Activated CD8-positive, alpha-beta T cell treated with anti-CD3 and anti-CD28 coated beads for 36 hours (primary cell): ENCODE measurements at places on chromosomes 12 and 14.

- H3K36me3 ChIP-seq = no peaks in the 10 kb centered on the region
- H3K27me3 ChIP-seq = peaks cover 7% of the 10 kb centered on the region
- H3K27ac ChIP-seq = no peak overlapping the region
Measured at GRCh38 chr12:119158402-119158801, 20.3 kb upstream of the HSPB8 start.

DNA sequence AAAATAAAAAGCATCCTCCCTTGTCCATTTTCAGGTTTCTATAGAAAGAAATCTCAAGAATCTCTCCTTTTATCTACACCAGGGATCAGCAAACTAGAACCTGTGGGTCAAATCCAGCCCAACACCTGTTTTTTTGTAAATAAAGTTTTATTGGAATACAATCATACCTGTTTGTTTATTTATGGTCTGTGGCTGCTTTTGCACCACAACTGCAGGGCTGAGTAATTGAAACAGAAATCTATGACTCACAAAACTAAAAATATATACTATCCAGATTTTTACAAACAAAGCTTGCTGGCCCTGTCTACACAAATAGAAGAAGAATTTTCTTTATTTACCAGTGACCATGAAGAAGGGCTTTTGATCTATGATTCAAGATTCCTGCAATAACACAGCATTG, 95.1 kb upstream of the COCH start:
- H3K27me3 ChIP-seq = peaks cover 18% of the 10 kb centered on the region
- DNase-seq = no peak
- no peak overlapping the region for H3K4me3 ChIP-seq
- H3K27ac ChIP-seq = no peak overlapping the region
- no peaks in the 10 kb centered on the region for H3K4me1 ChIP-seq

DNA sequence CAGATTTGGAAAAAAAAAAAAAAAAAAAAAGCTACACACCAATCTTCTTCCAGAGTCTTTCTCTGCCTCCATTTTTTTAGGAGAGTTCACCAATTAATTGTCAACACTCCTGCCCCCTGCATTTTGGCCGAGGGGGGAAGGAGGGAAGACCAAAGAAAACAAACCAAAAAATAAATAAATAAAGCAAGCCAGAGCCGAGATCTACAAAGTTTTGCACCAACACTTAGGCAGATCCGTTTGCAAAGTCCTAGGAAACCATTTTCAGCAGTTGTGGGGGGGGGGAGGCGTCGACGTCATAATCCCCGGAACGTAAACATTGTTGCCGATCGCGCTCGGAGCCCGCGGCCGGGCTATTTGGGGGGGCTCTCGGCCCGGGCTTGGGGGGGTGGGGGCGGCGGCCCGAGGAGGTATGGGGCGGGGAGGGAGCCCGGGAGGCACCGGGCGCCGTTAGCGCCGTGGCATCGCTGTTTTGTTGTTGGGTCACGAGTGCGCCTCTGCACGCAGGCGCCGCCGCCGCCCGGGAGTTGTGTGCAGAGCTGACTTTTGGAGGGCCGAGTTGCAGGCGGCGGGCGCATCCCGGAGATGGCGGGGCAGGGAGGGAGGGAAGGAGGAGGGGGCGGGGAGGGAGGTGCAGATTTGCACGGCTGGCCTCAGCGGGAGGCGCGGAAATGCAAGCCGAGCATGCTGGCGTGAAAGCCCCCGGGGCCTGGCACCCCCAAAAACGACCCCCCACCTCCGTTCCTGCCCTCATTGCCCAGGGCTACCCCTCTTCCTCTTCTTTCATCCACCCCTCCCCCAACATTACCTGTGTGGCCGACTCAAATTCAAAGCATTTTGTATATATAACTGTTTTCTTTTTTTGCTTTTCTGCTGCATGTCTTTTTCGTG, 598 bp downstream of the KDM2B start:
- peak overlapping the region; percentile 99 for H3K27ac ChIP-seq
- H3K4me1 ChIP-seq = peaks cover 30% of the 10 kb centered on the region
- no peaks in the 10 kb centered on the region for H3K27me3 ChIP-seq

- peaks cover 42% of the 10 kb centered on the region for H3K36me3 ChIP-seq
- H3K4me3 ChIP-seq = no peak overlapping the region
- peaks cover 52% of the 10 kb centered on the region for H3K4me1 ChIP-seq
- no peak for DNase-seq
- peak overlapping the region; percentile 2 for H3K27ac ChIP-seq
Measured at GRCh38 chr14:92004062-92004461, 35.8 kb downstream of the TRIP11 start.

DNA sequence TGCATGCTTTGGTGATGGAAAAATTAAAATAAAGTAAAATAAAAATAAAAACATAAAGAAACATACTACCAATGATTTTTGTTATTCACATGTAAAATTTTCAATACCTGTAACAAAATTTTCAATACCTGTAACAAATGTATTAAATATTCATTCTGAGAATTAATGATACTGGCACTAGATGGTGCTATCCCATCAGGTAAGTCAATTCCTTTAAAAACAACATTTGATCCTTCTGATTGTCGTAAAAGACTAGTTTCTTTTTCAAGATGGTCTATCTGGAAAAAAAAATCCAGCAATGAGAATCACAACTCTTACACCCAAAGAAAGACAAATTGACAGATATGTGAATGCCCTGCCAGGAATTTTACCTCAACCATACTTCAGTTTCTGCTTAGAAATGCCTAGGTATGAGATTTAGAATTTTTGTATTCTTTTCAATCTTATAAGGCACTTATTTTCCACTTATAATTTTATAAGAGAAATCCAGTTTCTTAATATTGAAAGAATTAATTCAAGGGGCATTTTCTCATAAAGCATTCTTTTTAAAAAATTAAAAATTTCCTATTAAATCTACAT, 30.7 kb downstream of the CEP290 start:
- H3K4me1 ChIP-seq = no peaks in the 10 kb centered on the region
- DNase-seq = no peak
- peaks cover 29% of the 10 kb centered on the region for H3K36me3 ChIP-seq
- H3K27ac ChIP-seq = no peak overlapping the region
- H3K27me3 ChIP-seq = no peaks in the 10 kb centered on the region

- no peak for DNase-seq
- H3K36me3 ChIP-seq = peaks cover 2% of the 10 kb centered on the region
- no peaks in the 10 kb centered on the region for H3K4me1 ChIP-seq
Measured at GRCh38 chr12:11204173-11204572, 17.4 kb upstream of the TAS2R42 start.

DNA sequence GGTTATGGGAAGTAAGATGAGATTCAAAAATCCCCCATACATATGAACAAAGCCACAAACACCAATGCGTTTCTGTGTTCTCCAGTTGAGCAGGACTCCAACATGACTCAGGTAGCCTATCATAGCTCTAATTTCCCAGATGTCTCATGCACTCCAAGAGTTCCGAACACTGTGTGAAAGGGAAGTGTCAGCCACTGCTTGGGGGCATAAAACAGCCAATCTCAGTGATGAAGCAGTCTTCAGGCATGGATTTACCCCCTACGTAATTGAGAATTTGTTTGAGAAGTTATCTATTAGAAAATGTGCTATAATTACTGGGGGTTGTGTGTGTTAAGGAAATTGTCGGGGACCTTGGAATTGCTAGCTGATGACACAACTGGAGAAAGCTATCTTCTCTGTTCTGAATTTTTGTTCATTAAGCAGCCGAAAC, 153.9 kb upstream of the AVPR1A start:
- H3K27ac ChIP-seq = no peak overlapping the region
- no peaks in the 10 kb centered on the region for H3K27me3 ChIP-seq
- DNase-seq = no peak
- no peaks in the 10 kb centered on the region for H3K36me3 ChIP-seq
- peaks cover 4% of the 10 kb centered on the region for H3K4me1 ChIP-seq

DNA sequence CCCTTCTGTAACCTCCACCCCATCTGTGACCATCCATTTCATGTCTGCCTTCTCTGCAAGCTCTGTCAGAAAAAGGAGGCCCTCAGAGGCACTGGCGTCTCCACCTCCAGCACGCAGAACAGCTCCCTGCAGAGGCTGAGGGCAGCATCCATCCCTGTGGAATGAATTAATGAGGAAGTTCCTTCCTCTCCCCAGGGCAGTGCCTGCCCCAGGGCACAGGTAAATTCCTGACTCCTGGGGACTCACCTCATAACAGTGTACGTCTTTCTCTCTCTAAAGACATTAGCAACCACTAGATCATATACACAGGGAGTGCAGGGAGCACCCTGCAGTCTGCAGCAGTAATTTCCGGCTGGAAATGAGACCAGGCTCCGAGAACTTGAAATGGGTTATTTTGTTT, 155.0 kb upstream of the TMEM132C start:
- H3K36me3 ChIP-seq = no peaks in the 10 kb centered on the region
- no peak for DNase-seq
- H3K4me1 ChIP-seq = no peaks in the 10 kb centered on the region
- H3K27ac ChIP-seq = no peak overlapping the region
- H3K4me3 ChIP-seq = no peak overlapping the region

GRCh38 chr14:70257526-70257925, 68.8 kb upstream of the SLC8A3 start:
- H3K4me3 ChIP-seq = no peak overlapping the region
- peaks cover 3% of the 10 kb centered on the region for H3K4me1 ChIP-seq
- peak; percentile 43 for DNase-seq
- peaks cover 41% of the 10 kb centered on the region for H3K27me3 ChIP-seq
- H3K36me3 ChIP-seq = no peaks in the 10 kb centered on the region
- no peak overlapping the region for H3K27ac ChIP-seq

DNA sequence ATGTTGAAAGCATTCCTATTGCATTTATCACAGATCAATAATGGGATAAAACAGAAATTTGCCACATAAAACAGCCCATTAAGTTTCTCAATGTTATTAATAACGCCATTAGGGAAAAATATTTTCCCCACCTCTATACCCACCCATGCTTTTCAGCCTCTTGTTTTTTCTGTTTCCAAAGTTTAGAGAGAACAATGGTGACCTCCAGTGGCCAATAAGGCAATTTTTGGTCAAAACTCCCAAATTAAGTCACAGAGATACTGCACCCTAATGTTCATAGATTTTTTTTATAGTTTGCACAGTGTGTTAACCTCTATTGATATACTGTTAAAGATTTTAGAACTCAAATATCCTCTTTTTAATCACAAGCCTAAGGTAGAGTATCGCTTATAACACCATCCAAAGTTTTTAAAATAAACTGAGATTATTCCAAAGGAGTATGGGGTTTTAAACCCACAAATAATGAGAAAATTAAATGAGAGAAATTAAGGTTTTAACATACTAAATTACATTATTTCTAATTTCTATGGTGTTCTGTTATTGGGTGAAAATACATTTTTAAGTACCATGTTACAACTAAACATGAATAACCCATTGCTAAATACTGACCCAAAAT, 184.7 kb upstream of the DCN start:
- no peak overlapping the region for H3K4me3 ChIP-seq
- no peaks in the 10 kb centered on the region for H3K4me1 ChIP-seq
- no peak for DNase-seq

GRCh38 chr12:130838284-130838950, 633 bp downstream of the STX2 start:
- peak; percentile 37 for DNase-seq
- H3K36me3 ChIP-seq = no peaks in the 10 kb centered on the region
- peaks cover 30% of the 10 kb centered on the region for H3K4me1 ChIP-seq
- peak overlapping the region; percentile 80 for H3K4me3 ChIP-seq

DNA sequence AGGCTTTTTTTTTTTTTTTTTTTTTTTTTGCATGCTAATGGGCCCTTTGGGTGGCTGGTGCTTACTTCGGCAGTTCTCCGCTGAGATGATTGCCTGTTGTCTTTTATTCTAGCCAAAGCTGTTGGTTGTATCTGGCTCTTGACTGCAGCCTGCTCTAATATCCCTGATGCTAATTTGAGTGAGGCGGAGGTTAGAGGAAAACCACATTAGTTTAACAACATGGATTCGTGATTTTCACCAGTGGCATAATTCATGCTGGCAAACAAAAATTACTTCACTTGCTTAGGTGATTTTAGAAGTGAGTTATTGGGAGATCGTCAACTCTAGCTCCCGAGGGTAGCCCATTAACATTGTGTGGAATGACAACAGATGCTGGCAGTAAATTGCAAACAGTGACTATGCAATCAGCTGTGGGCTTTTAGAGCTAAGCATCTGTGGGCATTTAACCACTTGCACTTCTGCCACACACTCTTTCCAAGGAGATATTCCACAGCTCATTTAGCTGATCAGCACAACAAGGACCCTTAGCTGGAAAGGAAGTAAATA, 97.6 kb upstream of the ZDHHC17 start:
- no peak overlapping the region for H3K27ac ChIP-seq
- H3K27me3 ChIP-seq = peaks cover 6% of the 10 kb centered on the region
- peaks cover 4% of the 10 kb centered on the region for H3K4me1 ChIP-seq
- no peak overlapping the region for H3K4me3 ChIP-seq
- no peaks in the 10 kb centered on the region for H3K36me3 ChIP-seq

GRCh38 chr14:95226801-95227200, 69.5 kb upstream of the DICER1 start:
- no peak overlapping the region for H3K4me3 ChIP-seq
- no peaks in the 10 kb centered on the region for H3K27me3 ChIP-seq
- no peak overlapping the region for H3K27ac ChIP-seq
- H3K4me1 ChIP-seq = no peaks in the 10 kb centered on the region

DNA sequence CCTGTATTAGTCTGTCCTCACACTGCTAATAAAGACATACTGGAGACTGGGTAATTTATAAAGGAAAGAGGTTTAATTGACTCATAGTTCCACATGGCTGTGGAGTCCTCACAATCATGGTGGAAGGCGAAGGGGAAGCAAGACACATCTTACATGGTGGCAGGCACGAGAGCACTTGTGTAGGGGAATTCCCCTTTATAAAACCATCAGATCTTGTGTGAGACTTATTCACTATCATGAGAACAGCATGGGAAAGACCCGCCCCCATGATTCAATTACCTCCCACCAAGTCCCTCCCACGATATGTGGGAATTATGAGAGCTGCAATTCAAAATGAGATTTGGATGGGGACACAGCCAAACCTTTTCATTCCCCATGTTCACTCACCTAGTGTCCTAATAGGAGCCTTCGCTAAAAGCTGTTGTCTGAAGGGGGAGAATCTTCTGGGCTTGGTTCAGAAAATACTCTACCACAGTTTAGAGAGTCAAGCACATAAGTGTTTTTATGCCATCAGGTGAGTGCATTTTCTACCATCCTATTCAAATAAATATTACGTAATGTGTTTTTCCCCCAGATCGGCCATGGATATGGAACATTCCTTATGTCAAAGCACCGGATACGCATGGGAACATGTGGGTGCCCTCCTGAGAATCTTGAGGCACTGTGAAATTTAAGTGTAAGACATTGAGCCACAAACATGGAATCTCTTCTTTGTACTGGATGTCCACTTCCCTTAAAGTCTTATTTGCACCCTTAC, 19.1 kb upstream of the KCNK13 start:
- DNase-seq = no peak
- H3K27ac ChIP-seq = peak overlapping the region; percentile 53

- peaks cover 2% of the 10 kb centered on the region for H3K36me3 ChIP-seq
- DNase-seq = no peak
- no peak overlapping the region for H3K27ac ChIP-seq
- no peak overlapping the region for H3K4me3 ChIP-seq
Measured at GRCh38 chr14:70780396-70781075, 28.8 kb downstream of the MAP3K9 start.

- H3K4me1 ChIP-seq = peaks cover 5% of the 10 kb centered on the region
- no peaks in the 10 kb centered on the region for H3K36me3 ChIP-seq
- H3K4me3 ChIP-seq = no peak overlapping the region
Measured at GRCh38 chr12:131239384-131240094, 285.8 kb downstream of the ADGRD1 start.
